ENCODE measurements at places on chromosomes 1 and 21.

GRCh38 chr21:29800056-29800455 lies 139.7 kb downstream of the GRIK1 start:
- DNase-seq, result peak; percentile 6

DNA sequence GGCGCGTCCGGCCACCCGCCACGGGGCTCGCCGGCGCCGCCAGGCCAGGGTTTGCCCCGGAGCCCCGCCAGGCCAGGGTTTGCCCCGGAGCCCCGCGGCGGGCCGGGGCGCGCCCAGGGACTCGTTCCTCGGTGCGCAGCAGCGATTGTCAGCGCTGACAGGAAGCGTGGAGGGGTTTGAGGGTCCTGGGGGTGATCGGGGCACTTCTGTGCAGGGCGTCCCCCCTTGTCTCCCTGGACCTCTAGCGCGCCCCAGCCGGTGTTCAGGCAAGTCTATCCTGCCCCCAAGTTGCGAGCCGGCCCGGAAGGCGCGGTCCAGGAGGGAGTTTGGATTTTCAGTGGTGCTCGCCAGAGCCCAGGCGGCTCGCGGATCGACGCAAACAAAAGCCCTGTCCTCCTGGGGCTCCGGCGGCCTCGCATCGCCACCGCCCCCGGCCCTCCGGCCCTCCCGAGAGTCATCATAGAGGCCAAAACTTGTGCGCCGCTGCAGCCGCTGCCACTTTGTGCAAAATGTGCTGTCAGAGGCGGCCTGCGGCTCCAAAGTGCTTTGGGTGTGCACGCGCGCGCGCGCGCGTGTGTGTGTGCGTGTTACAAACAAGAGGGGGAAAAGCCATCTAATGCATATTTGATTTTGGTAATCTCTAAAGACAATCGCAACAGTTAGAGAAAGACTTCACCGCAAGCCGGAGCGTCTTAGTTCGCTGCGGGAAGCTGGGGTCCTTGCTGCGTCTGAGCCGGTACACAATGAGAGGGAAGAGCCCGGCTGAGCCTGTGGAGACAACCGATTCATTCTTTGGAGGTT lies 1.0 kb downstream of the ROR1 start:
- no peak for DNase-seq

DNA sequence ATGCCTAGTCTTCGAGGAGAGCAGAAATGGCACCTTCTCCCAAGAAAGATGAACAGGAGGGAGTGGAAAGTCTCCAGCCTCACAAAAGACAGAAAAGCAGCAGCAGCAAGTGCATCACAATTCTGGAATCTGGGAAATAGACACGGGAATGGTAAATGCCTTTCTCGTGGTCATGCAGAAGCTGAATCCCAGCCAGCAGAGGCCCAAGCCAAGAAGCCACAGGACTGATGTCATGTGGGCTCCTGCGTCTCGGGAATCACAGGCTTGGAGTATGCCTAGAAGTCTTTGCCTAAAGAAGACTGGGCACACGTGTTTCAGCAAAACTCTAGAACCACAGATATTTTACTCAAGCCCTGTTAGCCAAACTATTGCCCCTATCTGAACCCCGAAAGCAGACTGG lies 260.3 kb upstream of the PLD5 start:
- DNase-seq, result no peak

GRCh38 chr1:59477286-59477685 lies 180.4 kb downstream of the FGGY start:
- DNase-seq, result no peak

GRCh38 chr21:26539566-26539965 lies 33.5 kb downstream of the CYYR1 start:
- no peak for DNase-seq

GRCh38 chr1:205597691-205598314 lies 34.0 kb downstream of the ELK4 start:
- DNase-seq, result no peak

DNA sequence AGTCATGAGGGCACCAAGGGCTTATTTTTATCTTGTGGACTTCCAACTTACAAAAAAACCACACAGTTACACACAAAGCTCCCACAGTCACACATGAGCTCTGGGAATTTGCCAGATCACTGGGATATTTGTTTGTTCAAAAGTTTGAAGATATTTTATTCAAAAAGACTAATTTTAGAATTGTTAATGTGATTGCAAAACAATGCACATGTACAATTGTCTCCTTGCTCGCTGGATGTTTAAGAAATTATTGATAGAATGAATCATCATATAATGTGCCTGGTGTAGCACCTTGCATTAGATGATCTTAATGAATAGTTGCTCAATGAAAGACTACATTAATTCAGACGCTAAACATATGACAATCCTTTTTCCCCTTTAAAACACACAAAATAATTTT lies 570.3 kb downstream of the LMO4 start:
- DNase-seq, result no peak

DNA sequence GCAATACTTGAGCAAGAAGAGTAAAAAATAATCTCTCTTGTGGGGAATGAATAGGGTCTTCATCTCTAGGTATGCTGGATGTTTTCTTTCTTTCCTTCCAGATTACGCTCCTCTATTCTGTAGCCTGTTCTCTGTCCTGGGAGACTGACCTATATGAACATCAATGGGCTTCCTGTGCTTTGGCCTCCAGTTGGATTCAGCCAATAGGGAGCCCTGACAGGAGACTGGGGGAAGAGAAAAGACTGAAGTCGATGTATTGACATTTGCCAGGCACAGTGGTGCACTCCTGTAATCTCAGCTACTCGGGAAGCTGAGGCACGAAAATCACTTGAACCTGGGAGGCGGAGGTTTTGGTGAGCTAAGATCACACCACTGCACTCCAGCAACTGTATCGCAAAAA lies 17.6 kb downstream of the SEMA6C start:
- DNase-seq, result no peak

- DNase-seq, result no peak
Observed at GRCh38 chr1:234585330-234586055, 24.5 kb downstream of the IRF2BP2 start.

- no peak for DNase-seq
Observed at GRCh38 chr1:54273795-54274163, 73.8 kb downstream of the MRPL37 start.

GRCh38 chr1:197715806-197716205 lies 59.5 kb downstream of the DENND1B start:
- no peak for DNase-seq

GRCh38 chr1:2087766-2088165 lies 37.6 kb downstream of the PRKCZ start:
- no peak for DNase-seq

DNA sequence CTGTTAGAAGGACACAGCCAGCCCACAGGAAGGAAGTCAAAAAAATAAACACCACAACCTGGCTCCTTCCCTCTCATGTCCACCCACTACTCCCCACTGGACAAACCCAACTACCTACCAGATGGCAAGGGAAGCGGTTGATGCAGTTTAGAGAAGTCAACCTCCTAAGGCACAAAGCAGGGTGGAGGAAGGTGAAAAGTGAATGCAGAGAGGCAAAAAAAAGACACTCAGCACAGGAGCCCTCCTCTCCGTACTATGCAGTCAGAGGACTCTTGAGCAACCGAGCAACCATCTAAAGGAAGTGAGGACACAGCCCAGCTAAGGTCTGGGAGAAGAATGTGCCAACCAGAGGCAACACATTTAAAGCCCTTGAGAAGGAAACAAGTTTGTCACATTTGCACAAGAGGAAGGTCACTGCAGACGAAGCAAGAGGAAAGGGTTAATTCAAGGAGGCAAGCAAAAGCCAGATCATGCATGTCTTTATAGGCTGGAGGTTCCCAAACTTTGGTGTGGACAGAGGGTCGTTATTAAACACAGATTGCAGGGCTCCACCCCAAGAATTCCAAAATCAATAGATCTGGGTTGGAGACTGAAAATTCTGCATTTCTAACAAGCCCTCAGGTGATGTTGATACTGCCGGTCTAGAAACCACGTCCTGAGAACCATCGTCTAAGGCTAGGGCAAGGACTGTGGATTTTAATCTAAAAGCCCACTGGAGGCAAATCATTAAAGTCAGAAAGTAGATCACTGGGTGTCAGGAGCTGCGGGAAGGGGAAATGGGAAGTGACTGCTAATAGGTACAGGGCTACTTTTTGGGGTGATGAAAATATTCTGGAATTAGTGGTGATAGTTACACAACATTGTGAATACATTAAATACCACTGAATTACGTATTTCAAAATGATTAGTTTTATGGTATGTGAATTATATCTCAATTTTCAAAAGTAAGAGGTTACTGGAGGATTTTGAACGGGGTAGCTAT lies 19.7 kb downstream of the TP53BP2 start:
- no peak for DNase-seq

- DNase-seq, result no peak
Observed at GRCh38 chr1:184408580-184408979, 21.8 kb downstream of the C1orf21 start.
